ENCODE measurements at places on chromosomes 12 and 14.

DNA sequence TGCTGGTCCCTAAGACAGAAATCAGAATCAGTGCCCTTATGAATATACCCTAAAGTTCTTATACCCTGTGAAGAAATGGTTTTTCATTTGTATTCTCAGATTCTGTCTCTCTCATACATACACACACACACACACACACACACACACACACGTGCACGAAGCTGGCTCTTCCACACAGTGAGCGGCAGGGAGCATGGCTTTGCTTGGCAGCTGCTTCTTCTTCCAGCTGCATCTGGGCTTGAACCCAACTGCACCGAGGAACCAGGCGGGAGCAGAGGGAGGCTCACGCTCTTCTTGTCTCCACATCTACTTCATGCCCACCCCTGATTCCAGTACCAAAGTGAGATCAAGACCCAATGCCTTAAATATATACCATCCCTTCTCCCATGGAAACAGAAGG is 19.4 kb downstream of the GRIN2B start:
- no peaks in the 10 kb centered on the region for H3K36me3 ChIP-seq
- no peak overlapping the region for H3K4me3 ChIP-seq
- no peaks in the 10 kb centered on the region for H3K27me3 ChIP-seq
- no peak overlapping the region for H3K27ac ChIP-seq

DNA sequence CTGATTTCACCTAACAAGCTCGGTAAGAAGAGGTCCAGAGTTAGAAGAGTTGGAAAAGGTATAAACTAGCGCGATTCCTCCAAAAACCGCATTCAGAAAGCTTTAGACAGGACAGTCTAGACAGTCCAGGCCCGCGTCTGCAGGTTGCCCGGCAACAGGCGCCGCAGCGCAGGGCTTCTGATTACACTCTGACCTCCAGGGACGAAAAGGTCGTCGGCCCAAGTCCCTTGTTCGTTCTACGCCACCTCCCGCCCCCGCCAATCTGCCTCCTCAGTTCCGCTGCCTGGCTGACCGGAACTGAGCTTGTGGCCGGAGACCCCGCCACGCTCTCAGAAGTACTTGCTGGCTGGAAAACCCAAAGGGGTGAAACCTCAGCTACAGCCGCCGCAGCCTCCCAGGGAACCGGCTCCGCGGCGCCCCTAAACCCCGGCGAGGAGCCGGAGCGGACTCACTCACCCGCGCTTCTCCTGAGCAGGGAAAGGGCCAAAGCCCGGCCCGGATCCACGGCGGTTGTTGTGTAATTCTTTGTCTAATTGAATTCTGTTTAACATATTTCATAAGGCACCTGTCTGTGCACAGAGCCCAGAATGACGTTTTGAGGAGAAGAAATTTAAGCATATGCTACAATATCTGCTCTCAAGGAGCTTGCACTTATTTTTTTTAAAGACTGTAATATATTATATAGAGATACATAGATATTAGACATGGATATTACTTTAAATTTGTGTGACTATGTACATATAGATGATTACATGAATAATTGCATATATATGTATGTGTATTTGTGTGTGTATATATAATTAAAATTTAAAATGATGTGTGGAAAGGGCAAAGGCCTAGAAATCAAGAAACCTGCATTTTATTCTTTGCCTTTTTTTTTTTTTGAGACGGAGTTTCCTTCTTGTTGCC is at the start of gene CAPS2:
TSS of gene CAPS2 (minus strand) at position 407 of the 909 bp plus-strand sequence. CDS start 3,826 bp downstream, outside the sequence.
- peaks cover 19% of the 10 kb centered on the region for H3K4me1 ChIP-seq
- H3K36me3 ChIP-seq, result no peaks in the 10 kb centered on the region
- peak; percentile 93 for DNase-seq
- peak within 1 kb of the TSS; percentile 61 for H3K27ac ChIP-seq

- H3K27me3 ChIP-seq, result no peaks in the 10 kb centered on the region
- peaks cover 27% of the 10 kb centered on the region for H3K4me1 ChIP-seq
- H3K27ac ChIP-seq, result no peak overlapping the region
- H3K4me3 ChIP-seq, result no peak overlapping the region
- no peaks in the 10 kb centered on the region for H3K36me3 ChIP-seq
- DNase-seq, result peak; percentile 90
Observed at GRCh38 chr12:4118017-4118510, 155.5 kb upstream of the CCND2 start.

DNA sequence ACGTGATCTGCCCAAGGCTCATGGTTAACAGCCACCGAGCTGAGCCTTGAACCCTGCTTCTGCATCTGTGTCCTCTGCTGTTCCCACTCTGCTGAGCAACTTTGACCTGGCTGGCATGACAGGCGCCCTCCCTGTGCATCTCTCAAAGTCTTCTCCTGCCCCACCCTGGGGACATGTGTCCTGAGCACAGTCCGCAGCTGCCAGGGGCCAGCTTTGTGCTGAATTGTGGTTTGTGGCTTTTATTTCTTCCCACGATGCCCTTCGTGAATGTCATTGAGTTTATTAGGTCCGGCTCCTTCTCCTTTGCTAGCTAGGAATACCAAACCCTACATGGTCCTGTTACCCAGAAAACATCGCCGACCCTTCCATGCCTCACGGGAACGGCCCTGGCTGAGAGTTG is 161.0 kb downstream of the TSPAN9 start:
- no peak for DNase-seq
- no peaks in the 10 kb centered on the region for H3K27me3 ChIP-seq
- no peak overlapping the region for H3K4me3 ChIP-seq
- peaks cover 24% of the 10 kb centered on the region for H3K4me1 ChIP-seq
- H3K36me3 ChIP-seq, result peaks cover 6% of the 10 kb centered on the region

DNA sequence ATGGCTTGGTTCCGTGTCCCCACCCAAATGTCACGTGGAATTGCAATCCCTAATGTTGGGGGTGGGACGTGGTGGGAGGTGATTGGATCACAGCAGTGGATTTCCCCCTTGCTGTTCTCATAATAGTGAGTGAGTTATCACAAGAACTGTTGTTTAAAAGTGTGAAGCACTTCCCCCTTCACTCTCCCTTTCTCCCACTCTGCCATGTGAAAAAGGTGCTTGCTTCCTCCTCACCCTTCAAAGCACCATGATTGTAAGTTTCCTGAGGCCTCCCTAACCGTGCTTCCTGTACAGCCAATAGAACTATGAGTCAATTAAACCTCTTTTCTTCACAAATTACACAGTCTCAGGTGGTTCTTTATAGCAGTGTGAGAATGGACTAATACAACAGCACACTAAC is 5.3 kb upstream of the CEP128 start:
- no peak overlapping the region for H3K27ac ChIP-seq
- H3K27me3 ChIP-seq, result no peaks in the 10 kb centered on the region
- no peak for DNase-seq
- H3K4me3 ChIP-seq, result no peak overlapping the region
- peaks cover 9% of the 10 kb centered on the region for H3K4me1 ChIP-seq

GRCh38 chr12:31312431-31312830 is 13.5 kb downstream of the SINHCAF start:
- H3K27me3 ChIP-seq, result no peaks in the 10 kb centered on the region
- no peaks in the 10 kb centered on the region for H3K36me3 ChIP-seq
- H3K4me3 ChIP-seq, result no peak overlapping the region
- DNase-seq, result no peak
- H3K27ac ChIP-seq, result no peak overlapping the region
- H3K4me1 ChIP-seq, result peaks cover 17% of the 10 kb centered on the region

GRCh38 chr12:104736307-104736706 is 221.8 kb downstream of the SLC41A2 start:
- H3K36me3 ChIP-seq, result no peaks in the 10 kb centered on the region
- H3K27me3 ChIP-seq, result no peaks in the 10 kb centered on the region
- DNase-seq, result no peak
- peaks cover 6% of the 10 kb centered on the region for H3K4me1 ChIP-seq

DNA sequence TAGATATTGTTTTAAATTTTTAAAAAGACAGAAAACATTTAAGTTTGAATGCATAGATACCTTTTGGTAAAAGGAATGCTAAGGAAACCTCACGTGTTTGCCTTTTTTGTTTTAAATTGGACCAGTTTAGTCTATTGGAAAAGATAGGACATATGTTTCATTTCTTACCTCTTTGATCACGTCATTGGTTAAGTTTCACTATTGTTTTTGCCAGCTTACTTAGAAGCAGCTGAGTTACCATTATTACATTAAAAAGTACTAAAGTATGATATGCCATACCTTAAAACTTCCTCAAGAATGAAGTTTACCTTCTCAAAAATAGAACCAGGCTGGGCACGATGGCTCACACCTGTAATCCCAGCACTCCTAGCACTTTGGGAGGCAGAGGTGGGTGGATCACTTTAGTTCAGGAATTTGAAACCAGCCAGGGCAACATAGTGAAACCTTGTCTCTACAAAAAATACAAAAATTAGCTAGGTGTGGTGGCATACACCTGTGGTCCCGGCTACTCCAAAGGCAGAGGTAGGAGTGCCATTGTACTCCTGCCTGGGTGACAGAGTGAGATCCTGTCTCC is 54.4 kb downstream of the SRGAP1 start:
- no peak overlapping the region for H3K27ac ChIP-seq
- H3K4me1 ChIP-seq, result peaks cover 6% of the 10 kb centered on the region
- DNase-seq, result no peak
- no peaks in the 10 kb centered on the region for H3K36me3 ChIP-seq
- no peak overlapping the region for H3K4me3 ChIP-seq
